ENCODE measurements at places on chromosomes 12 and 14.

DNA sequence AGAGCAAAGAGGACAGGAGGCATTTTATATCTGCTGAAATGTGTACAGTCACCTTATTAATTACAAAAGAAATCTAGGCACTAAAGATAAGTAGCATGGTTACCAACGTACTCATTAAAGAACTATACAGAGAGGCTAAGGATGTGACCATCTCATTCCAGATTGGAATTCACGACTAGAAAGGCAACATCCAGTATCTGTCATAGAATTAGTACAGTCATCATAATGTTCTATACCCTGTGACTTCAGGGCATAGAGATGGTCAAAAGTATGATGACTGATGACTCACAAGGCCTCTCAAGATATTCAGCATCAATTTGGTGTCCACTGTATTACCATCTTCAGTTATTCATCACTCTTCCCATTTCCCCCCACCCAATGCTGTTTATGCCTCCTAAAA, 144.0 kb upstream of the PLEKHG7 start:
- DNase-seq = no peak

- no peak for DNase-seq
Measured at GRCh38 chr12:124233846-124234640, 60.9 kb upstream of the RFLNA start.

DNA sequence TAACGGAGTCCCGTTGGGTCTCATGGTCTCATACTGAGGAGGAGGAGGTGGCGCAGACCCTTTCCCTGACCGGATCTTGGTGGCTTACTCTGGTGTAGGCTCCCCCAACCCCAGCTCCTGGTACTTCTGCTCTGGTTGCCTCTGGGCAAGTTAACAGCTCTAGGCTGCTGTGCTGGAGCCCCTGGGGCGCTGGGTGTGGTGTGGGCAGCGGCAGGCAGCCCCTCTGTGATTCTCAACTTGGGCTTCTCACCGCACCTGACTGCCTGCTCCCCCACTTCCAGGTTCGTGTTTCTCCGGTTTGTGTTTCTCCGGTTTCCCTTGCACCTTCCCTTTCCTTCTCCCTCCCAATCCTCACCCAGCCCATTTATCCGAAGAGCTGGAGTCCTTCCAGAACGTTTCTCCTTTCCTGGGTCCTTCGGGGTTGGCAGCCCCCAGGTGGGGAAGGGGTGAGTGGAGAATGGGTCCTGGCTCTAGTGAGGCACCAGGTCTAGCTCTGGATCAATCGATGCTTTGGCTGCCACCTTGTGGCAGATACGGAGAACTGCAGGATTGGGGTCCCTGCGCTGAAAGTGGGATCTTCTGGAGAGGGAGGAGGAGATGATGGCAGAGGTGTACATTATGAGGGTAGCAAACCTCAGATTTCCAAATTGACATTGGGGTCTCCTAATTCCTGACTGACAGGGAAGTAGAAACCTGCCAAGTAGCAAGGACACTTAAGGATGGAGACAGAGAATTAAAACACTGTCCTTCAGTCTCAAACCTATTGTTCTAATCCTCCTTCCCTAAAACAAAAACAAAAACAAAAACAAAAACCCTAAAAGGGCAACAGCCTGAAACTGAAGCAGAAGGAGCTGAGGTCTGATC, 8.3 kb downstream of the CISTR start:
- no peak for DNase-seq

DNA sequence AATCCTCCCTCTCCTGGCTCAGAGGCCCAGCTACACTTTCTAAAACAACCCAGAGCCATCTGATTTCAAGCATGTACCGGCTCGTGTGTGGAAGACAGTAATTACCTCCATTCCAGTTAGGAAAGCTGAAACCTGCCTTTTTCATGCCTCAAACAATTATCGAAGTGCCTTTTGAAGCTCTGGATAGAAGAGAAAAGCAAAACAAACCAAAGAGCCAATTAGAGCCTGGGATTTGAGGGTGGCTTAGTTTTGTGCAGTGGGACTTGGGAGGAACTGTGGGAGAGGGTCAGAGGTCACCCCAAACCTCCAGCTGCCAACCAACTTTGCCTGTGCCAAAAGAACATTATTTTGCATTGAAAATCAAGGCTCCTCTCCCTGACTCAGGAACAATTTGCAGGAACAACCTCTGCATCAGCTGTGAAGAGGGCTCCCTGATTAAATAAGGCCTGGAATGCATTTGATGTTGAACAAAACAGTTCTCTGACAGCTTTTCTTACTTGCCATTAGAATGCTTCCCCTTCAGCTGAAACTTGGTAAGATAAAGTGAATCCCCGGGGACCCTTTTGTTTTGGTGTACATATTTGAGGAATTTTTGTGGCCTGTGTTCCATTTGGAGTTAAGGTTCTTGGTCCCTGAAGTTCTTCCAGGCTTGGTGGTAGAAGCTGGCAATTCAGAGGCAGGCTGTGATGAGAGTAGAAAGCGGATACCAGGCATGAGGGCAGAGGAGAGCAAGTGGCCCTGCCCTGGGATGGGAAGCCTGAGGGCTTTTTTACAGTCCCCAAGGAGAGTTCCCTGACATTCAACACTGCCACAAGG, 270.1 kb downstream of the ZFP36L1 start:
- no peak for DNase-seq

DNA sequence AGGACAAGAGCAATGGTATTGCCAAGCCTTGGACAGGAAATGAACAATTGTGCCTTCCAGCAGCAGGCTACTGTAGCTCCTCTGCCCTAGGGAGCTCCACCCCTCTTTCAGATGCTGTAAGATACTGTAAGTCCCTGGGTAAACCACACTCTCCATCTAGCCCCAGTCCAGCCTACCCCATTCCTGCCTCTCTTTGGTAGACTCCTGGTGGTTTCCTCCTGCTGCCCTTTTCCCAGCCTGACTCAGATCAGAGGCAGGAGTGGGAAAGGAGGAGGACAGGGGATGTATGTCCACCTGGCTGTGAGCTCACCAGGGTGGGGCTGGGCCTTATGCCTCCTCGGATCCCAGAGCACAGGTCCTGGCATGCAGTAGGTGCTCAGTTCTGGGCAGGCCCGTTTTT, 174.6 kb downstream of the ESRRB start:
- no peak for DNase-seq

- DNase-seq = no peak
Measured at GRCh38 chr14:35284506-35284905, 7.7 kb upstream of the PSMA6 start.

DNA sequence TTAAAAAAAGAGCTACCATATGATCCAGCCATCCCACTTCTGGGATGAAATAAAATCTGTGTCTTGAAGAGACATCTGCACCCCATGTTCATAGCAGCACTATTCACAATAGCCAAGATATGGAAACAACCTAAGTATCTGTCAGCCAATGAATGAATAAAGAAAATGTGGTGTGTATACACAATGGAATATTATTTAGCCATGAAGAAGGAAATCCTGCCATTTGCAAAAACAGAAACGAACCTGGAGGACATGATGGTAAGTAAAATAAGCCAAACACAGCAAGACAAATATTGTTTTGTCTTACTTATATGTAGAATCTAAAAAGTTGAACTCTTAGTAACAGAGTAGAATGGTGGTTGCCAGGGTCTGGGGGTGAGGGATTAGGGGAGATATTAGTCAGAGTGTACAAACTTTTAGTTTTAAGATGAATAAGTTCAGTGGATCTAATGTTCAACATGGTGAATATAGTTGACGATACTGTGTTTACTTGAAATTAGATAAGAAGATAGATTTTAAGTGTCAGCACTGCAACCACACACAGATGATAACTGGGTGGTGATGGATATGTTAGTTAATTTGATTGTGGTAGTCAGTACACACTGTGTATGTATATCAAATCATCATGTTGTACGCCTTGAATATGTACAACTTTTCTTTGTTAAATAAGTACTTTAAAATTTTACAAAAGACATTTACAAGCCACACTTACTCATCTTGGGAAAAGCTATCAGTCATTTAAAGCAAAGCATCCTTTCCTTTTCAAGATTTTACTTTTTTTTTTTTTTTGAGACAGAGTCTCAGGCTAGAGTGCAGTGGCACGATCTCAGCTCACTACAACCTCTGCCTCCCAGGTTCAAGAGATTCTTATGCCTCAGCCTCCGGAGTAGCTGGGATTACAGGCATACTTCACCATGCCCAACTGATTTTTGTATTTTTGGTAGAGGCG, 89.9 kb downstream of the BICD1 start:
- DNase-seq = no peak

DNA sequence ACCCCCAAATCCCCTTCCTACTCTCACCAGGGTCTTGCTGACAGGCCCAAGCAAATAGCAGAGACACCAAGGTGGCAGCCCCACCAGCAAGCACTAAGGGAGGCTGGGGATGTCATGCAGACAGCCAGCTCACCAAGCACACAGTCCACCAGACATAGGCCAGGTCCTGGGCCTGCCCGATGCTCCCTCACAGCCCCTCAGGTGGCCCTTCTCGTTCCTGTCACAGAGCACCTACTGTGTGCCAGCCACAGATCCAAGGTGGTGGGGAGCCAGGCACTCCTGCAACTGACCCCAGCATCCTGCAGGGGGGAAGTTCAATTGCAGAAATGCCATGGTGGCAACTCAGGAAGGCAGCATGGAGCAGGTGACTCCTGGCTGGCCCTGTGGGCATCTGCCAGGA, 60.5 kb upstream of the PNMA1 start:
- DNase-seq = no peak

- no peak for DNase-seq
Measured at GRCh38 chr12:111406474-111407376, 1.0 kb downstream of the SH2B3 start.

Data from stimulated activated CD8-positive, alpha-beta memory T cell treated with anti-CD3 and anti-CD28 coated beads, Interleukin-7, amount 100 ng/mL, for 48 hours (primary cell).